ENCODE measurements at places on chromosomes 12 and 14. TPM values are rescaled to one million over a fixed set of nuclear protein-coding genes. Genes with fewer than 3 reads are reported as not detected.

DNA sequence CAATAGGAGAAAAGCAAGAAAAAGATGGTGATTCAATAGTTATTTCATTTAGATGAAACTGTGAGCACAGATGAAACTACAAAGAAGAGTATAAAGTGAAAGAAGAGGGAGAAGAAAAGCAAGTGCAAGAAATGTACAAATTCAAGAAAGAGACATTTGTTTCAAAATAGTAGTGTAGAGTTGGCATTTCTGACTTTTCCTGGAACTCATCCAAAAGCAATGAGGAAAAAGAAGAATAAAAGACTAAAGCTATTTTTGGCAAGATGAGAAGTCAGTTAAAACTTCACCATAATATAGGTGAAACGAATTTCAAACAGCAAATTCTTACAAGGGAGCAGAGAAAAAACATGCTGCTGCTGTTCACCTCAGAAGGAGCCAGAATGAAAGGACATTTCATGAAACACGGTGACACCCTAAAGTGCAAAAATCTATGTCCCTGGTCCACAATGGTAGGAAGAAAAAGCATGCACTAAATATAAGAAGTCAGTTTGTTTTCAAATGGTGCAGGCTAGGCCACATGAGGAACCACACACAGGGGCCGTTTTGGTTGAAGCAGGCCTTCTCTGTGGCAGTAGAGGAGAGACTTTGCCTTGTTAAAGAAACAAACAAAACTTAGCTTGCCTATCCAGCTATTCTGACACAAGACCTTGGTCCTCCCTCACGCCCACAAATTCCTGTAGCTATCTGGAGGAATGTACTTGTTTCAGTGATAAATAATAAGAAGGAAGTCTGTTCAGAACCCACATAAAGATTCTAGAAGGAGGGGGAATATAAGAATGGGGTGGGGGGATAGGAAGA, 11.1 kb upstream of the CMAS start:
- DNase-seq = no peak

MYO1A gene
- 0.47 TPM for total RNA-seq

GALNT8 gene
- total RNA-seq = 1.8 TPM

DNA sequence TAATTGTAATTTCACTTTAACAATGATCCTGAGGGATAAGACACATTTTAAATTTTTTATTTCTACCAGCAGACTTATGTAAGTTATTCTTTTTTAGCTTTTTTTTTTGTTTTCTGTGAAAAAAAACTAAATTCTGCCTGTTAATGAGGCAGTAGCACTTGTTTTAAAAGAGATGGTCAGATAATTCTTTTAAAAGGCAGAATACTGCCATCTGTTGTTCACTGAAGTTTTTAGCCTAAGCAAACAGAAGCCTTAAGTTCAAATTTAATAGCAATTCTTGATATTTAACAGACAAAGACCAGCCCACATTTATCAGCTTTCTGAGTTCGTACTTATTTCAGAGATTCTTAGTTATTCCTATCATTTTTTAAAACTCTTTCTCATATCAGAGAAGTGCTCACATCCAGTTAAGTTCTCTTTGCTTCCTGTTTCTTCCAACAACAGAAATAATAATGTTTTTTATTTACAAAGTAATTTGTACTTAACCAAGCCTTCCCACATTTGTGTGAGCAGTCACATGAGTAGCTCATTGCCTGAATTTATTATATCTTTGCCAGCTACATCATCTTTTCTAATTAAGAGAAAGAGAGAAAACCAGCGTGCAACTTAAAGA, 93.4 kb upstream of the SLCO1C1 start:
- no peak for DNase-seq

GRCh38 chr14:61607570-61608244, 87.6 kb upstream of the HIF1A start:
- DNase-seq = no peak
